ENCODE measurements at places on chromosomes 4 and X.

DNA sequence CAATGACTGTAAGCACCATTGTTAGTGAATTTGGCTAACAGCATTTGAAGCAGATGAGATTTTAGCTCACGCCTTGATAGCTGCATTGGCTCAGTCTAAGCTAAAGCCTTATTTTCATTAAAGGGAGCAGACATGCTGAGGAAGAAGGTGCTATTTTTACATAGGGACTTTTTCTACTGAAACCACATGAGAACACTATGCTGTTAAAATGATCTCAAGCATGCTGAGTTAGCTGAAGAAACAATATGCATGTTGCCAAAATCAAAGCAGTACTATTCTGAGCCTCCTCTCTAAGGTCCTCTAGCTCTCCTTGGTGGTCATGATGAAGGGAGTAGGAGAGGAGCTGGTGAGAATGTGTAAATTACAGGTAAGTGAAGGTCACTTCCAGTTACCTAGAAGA, 134.4 kb upstream of the JADE1 start:
- DNase-seq, result no peak

GRCh38 chr4:59200992-59201391, 1999.1 kb upstream of the ADGRL3 start:
- no peak for DNase-seq

DNA sequence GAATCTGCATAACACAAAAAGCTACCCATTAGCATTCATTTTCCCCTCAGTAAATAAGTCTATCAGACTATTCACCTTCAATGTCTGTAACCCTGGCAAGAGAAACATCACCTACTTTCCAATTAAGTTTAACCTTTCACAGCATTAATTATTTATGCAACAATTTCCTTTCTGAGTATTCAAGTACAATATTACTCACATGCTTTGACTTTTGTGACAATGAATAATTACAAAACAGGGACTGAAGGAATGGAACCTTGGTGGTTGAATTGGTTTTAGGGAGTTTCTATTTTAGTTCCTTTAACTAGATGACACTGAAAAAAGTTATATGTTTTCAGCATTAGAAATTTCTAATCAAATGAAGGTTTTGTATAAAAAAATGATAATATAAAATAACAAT, 932.3 kb upstream of the EPHA5 start:
- DNase-seq, result no peak

- no peak for DNase-seq
Observed at GRCh38 chrX:75156531-75156945, 455 bp upstream of the ABCB7 start.

GRCh38 chrX:150282953-150283352, 80.2 kb upstream of the MAMLD1 start:
- DNase-seq, result no peak
